DND-41 (cell line): ENCODE measurements at places on chromosomes 11 and 22.
A peak's percentile ranks its signal among the peaks of the same experiment; 100 is the strongest.

- DNase-seq, result no peak
These were observed 72.1 kb downstream of the ATXN10 start for GRCh38 chr22:45743687-45744086.

DNA sequence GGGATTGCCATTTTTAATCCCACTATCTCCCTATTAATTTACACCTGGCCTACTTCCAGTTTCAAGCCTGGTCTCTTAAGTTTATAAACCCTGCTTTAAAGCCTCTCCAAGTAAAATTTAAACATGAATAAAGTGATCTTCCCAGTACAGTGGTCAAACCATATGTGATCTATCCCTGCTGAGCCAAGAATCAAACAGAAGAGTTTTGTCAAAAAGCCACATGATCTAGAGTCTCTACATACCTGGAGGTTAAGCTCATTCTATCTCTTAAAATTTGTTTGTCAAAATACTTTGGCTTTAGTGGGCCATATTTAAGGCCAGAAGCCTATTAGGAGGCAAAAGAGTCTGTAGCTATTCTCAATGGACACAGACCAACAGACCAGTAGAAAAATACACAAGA lies 42.9 kb upstream of the DDI1 start:
- no peak for DNase-seq

DNA sequence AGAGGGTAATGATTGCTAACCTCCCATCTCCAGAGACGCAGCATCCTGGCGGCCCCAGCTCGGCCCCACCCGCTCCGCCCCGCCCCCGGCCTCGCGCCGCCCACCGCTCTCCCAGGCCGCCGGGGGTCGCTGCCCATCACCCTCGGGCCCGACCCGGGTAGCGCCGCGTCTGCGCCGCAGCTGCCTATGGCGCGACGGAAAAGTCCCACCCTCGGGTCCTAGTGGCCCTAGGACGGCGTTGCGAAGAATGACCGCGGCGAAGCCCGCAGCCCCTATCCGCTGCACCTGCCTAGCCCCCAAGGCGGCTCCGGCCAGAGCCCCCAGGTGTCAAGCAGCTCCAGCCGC lies 457 bp downstream of the CPSF7 start:
- DNase-seq, result peak; percentile 80

- DNase-seq, result no peak
These were observed 46.1 kb downstream of the RPUSD4 start for GRCh38 chr11:126165311-126165720.

DNA sequence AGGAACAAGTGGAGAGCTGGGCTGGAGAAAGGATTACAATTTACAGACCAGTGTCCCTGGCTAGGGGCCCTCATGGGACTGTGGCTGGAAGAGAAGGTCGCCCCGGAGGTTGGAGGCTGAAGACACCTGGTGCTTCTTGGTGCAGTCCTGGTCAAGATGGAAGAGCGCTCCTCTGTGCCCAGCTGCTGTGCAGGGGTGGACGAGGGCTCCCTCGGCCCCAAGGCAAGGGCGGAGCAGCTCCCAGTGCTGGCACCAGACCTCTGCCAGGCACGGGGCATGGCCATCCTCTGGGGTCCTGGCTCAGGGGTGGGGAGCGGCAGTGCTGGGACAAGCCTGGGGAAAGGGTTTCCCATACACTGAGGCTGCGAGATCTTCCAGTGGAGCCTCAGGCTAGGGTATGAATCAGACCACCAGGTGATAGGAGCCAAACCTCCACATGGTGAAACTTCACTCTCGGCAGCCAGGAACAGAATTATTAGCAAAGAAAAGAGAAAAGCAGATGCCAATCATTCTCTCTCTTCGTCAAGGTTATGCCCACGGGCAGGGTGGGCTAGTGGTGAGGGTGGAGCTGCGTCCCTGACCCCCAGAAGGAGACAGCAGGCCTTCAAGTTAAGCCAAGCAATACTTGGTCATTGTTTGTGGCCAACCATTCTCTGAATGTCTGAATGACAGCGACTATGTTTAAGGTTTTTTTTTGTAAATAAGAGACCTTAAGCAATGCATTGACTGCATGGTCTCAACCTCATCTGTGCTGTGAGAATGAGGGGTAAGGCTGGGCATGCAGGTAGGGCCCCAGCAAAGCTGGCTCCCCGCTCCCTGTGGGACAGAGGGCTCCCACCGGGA lies 32.1 kb downstream of the PPM1F start:
- no peak for DNase-seq

DNA sequence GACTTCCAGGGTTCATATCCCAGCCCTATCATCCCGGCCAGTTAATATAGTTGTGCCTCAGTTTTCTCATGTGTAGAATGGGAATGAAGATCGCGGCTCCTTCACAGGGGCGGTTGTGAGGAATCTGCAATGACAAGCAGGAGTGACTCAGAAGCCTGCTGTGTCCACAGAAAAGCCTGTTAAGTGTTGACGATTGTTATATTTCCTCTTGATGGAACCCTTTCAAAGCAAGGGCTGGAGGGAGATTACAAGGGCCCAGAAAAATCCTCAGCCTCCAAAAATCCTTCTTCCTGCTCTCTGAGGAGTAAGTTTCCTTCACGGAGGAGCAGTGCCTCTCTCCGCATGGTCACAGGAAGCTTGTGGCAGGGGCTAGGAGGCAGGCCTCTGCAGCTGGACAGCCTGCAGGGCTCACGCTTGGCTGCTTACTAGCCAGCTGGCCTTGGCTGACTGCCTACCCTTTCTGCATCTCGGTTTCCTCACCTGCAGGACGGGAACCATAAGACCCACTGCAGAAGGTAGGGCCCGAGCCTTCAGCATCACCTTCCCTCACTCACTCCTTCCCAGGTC lies 63.4 kb downstream of the CACNG2 start:
- DNase-seq, result no peak

- DNase-seq, result no peak
These were observed 346 bp downstream of the FJX1 start for GRCh38 chr11:35618497-35619115.

DNA sequence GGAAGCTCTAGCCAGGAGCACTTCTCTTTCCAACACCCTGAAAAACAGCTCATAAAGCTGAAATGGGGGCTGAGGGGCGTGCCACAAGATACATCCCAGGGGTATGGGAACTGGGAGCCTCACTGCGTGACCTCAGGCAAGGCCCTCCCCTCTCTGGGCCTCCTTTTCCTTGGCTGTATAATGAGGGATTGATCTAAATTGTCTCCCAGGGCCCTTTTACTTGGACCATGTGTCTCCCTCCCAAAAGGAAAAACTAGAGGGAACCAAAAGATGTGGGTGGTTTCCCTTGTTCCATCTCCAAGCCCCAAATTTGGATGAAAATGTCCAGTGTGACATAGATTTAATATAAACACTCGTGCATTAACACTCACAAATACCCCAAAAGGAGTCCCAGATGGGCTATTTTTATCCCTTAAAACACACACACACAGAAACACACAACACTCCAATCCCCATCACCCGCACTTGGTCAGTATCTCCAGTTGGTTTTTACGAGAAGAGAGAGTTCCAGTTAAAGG lies 25.9 kb upstream of the SMTN start:
- DNase-seq, result no peak

- no peak for DNase-seq
These were observed 74.2 kb downstream of the ZBTB16 start for GRCh38 chr11:114133548-114134329.

GRCh38 chr11:64357904-64358535 lies 942 bp upstream of the RPS6KA4 start:
- DNase-seq, result no peak

- no peak for DNase-seq
These were observed 8.3 kb downstream of the PICK1 start for GRCh38 chr22:38065539-38065938.

- no peak for DNase-seq
These were observed 49.1 kb downstream of the CERK start for GRCh38 chr22:46688949-46689348.

DNA sequence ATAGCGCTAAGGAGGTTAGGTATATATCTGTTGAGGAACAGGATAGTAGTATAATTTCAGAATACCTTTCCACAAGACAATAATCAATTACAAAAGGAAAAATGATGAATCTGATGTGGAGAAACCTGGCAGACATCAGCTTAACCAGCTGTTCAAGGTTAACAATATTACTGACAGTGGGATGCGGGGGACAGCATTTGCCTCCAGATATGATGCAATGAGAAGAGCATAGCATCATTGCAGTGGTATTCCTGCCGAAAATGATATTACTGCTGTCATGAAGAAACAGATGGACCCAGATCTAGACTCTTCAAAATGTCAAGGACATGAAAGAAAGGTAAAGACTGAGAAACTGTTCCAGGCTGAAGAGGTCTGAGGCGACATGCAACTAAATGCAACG lies 49.7 kb downstream of the RBFOX2 start:
- no peak for DNase-seq

- DNase-seq, result no peak
These were observed 374.6 kb downstream of the INSC start for GRCh38 chr11:15489281-15489680.

DNA sequence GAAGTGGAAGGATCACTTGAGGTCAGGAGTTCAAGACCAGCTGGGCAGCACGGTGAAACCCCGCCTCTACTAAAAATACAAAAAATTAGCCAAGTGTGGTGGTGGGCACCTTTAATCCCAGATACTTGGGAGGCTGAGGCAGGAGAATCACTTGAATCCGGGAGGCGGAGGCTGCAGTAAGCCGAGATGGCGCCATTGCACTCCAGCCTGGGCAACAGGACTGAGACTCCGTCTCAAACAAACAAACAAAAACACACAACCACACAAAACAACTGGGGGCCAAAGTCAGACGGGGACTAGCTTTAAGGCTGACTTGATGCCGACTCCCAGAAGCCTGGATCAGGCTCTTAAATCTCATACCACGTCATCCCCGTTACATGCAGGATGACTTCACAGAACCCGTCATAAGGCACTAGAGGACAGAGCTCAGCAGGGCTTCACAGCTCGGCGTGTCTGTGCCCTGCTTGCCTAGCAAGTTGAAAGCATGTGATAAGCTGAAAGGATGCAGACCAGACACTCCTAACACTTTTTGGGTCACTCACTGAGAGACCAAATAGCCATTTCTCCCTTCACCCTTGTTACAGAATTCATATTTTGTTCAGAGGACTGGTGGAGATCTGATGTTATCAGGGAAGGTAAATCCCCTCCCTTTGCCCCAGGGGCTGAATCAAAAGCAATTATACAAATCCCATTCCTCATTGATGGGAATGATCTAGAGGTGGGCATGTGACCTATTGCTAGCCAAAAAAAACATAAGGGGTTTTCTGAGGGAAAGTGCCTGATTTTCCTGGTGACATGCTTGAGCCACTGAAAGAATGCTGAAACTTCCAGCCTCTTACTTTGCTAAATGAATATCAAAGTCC lies 65.4 kb downstream of the GAB2 start:
- DNase-seq, result no peak

GRCh38 chr11:824292-824880 lies 3.3 kb upstream of the CRACR2B start:
- DNase-seq, result no peak

GRCh38 chr22:39658367-39658766 lies 87.8 kb downstream of the CACNA1I start:
- no peak for DNase-seq

- DNase-seq, result no peak
These were observed 890.2 kb downstream of the NTM start for GRCh38 chr11:132260636-132261035.

GRCh38 chr11:121421149-121421901 lies 30.8 kb upstream of the SORL1 start:
- no peak for DNase-seq

DNA sequence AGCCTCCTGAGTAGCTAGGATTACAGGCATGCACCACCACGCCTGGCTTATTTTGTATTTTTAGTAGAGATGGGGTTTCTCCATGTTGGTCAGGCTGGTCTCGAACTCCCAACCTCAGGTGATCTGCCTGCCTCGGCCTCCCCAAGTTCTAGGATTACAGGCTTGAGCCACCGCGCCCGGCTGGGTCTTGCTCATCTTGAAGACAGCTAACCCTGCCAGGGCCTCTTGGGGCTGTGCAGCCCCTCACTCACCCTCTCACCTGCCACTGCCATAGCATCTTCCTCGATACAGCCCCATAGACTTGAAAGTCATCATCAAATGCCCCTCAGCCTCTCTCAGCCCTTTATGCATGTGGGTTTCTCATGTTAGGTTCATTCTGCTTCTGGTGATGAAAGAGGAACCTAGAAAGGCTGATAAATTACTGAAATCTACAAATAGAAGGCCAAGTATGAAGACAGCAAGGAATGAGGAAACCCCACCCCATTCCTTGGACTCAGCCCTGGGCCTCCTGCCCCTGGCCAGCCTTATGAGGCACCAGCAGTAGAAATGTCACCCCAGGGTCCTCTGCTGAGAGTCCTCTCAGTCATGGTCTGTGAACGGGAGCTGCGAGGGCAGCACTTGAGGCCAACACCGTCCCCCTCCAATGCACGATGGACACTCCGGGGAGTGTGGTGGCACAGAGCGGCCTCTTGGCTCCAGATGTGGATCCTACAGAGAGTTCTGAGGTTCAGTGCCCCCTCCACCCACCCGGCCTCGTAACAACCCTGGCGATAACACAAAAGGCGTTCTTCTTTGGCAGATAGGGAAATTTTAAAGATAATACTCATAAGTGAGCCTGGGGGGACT lies 24.8 kb downstream of the SCGB1A1 start:
- DNase-seq, result no peak

DNA sequence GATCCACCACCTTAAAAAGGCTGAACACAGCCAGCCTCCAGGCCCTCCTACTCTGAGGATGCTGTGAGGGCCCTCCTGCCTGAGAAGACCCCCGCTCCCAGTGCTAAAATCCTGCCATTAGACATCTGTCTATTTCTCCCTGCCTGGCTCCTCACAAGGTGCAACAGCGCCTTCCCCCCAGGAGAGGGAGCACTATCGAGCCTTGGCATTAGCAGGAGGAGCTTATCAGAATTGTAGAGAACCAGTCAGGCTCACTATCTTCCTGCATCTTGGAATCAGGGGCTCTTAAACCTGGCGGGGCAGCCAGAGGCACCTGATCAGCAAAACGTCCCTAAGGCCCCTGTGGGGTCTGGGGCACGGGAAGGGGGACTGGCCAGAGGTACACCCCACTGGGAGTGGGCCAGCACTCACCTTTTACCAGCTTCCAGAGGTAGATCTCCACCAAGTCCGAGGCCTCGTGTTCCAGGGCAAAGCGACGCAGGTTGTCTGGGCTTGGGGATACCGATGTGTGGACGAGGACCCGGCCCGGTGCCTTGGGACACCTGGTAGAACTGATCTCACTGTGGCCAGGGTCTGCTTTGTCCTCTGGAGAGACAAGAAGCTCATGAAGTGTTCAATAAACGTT lies 28.7 kb downstream of the CHRDL2 start:
- peak; percentile 71 for DNase-seq

- no peak for DNase-seq
These were observed 105.7 kb downstream of the SCN3B start for GRCh38 chr11:123548774-123549173.

DNA sequence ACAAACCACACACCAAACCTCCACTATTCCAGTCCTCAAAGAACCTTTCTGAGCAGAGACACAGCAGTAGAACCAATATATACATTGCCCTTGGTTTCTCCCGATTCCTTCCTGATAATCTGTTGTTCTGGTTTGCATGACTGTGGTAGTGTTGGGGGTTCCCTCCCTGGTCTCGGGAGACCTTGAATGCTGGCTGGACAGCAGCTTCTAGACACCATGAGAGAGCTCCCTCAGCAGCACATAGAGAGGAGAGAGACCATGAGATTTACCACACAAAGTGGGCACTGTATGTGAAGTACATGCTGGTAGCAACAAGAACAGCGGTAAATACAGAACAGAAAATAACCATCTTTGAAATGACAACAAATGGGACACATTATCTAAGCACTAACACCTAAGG lies 2.6 kb downstream of the C11orf91 start:
- DNase-seq, result no peak

GRCh38 chr11:65355776-65356393 lies 1.3 kb downstream of the TIGD3 start:
- DNase-seq, result no peak
